Renal cortical epithelial cell (primary cell): ENCODE measurements at places on chromosomes 1 and 21. TPM values are rescaled to one million over a fixed set of nuclear protein-coding genes. Genes with fewer than 3 reads are reported as not detected.

The SRM gene
- total RNA-seq: 4.5 and 26.5 TPM in 2 replicates

The KRTAP19-1 gene
- total RNA-seq: not detected in 2 replicates

The FOXD2 gene
- 0.15 TPM in 1 of 2 replicates, not detected in the other for total RNA-seq

The SIM2 gene
- total RNA-seq: 4.0 and 23.1 TPM in 2 replicates

The REN gene
- not detected in 2 replicates for total RNA-seq
